ENCODE measurements at places on chromosomes 1 and 21.

- DNase-seq = no peak
These were observed 6.7 kb downstream of the CRP start for GRCh38 chr1:159707472-159708260.

DNA sequence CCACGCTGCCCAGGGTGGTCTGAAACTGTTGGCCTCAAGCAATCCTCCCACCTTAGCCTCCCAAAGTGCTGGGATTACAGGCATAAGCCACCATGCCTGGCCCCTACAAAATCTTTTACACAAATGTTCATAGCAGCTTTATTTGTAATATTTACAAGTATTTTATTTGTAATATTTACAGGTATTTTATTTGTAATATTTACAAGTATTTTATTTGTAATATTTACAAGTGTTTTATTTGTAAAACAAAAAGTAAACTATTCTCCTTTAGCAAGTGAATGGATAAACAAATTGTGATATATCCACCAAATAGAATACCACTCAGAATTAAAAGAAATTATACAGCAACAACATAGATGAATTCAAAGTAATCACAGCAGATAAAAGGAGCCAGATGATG lies 11.4 kb upstream of the FNBP1L start:
- DNase-seq = no peak

DNA sequence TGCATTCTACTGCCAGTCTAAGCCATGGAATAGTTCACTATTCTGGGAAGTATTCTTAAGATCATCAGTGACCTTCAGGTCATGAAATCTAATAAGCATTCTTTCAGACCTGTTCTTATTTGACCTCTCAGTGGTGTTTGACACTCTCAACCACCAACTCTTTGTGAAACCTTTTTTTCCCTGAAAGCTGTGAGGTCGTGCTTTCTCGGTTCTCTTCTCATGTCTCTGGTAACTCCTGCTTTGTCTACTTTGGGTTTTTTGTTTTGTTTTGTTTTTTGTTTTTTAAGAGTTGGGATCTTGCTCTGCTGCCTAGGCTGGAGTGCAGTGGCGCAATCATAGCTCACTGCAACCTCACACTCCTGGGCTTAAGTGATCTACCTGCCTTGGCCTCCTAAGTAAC lies 56.3 kb downstream of the POU2F1 start:
- DNase-seq = no peak

- DNase-seq = no peak
These were observed 34.7 kb downstream of the SLC19A1 start for GRCh38 chr21:45507523-45507875.

- no peak for DNase-seq
These were observed 2.6 kb downstream of the CROCC start for GRCh38 chr1:16924216-16924918.

- DNase-seq = no peak
These were observed 554.3 kb upstream of the CHRM3 start for GRCh38 chr1:238832106-238832505.

- DNase-seq = no peak
These were observed 8.0 kb downstream of the ALPL start for GRCh38 chr1:21517161-21517589.

GRCh38 chr1:117582451-117582850 lies 23.4 kb upstream of the TENT5C start:
- DNase-seq = no peak

DNA sequence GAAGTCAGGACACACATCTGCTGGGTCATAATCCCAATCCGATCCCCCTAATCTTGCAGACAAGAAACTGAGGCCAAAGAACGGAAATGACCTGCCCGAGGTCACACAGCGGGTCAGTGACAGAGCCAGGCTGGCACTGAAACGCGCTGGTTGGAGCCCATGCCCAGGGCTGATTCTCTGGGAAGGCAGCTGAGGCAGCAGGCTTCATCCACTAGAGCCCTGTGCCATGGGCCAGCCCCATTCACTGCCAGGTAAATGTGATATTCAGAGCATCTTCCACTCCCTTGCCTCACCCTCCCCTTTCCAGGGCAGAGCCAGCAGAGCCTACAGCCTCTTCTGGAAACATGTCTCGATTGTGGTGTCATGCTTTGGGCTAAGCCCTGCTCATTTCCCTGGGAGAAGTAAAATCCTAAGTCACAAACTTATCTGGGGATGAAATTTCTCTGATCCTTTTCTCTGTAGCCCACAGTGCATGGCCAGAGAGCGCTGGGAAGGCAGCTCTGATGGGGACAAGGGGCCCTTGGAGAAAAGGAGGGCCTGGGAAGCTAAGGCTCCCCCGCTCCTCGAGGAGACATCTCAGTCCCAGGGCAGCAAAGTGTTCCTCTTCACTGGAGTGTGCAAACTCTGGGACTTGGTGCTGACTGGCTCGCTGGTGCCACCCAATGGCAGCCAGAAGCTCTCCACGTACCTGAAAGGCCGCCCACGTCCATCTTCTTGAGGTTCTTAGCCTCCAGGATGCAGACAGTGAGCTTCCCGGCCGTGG lies 110.4 kb downstream of the SYT2 start:
- no peak for DNase-seq

DNA sequence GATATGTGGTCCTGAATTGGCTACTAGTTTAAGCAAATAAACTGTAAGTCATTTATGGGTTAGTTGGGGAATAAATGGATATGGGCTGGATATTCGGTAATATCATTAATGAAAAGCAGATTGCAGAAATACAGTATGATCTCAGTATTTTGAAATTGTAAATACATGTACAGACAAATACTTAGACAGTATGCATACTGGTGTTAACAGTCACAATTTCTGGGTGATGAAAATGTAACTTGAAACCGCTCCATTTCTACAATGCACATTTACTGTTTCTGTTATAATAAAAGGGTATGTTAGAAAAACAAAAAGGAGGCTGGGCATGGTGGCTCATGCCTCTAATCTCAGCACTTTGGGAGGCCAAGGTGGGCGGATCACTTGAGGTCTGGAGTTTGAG lies 28.0 kb downstream of the BLZF1 start:
- DNase-seq = no peak

- no peak for DNase-seq
These were observed 36.2 kb upstream of the MRPS6 start for GRCh38 chr21:34037009-34037795.

DNA sequence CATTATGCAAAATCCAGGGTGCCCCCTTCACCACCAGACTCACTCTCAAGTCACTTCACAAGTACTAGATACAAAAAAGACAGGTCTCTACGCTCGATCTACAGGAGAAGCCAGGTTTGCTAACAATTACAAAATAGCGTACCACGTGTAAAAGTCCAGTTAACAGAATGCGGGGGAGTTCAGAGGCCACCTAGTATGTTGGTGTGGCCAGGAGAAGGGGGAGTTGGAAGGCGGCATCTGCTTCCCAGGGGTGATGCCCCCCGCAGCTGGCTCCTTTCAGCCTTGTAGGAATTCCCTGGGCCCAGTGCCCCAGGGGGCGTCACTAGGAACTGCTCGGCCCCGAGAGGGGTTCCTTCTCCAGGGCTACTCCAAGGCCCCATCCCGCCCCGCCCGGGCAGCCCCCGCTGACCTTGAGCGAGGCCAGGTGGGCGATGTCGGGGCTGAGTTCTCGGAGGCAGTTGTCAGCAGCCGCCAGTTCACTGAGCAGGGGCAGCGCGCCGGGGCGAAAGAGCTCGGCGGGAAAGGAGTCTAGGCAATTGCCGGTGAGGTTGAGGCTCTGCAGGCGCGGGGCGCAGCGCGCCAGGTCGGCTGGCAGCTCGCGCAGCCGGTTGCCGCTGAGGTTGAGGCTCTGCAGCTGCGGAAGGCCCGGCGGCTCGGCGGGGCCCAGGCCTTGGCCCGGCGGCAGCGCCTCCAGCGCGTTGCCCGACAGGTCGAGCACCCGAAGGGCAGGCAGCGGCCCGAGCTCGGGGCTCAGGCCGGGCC lies 664 bp downstream of the LRRC47 start:
- no peak for DNase-seq

DNA sequence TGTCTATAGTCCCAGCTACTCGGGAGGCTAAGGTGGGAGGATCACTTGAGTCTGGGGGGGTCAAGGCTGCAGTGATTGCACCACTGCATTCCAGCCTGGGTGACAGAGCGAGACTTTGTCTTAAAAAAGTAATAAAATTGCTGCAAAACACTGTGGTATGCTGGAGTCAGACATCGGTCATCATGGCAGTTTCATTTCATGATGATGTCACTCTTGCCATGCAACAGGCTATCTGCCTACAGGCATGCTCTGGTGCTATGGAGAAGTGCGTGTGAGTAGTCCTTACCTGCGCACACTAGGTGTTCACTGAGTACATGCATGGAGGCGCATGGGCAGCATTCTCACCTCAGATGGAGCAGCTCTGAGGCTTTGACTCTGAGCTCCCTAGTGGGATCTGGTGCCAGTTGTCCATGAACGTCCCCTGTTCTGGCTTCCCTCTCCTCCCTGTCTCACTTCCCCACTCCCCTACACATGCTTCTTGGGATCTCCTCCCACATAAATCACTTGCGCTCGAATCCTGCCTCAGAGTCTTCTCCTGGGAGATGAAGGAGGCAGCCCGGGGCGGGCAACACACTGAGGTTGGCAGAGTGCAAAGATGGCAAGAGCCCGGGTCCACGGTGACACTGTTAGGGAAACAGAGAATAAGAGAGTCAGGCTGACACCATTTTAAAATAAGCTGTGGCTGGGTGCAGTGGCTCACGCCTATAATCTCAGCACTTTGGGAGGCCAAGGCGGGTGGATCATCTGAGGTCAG lies 10.4 kb upstream of the CELA3B start:
- no peak for DNase-seq

DNA sequence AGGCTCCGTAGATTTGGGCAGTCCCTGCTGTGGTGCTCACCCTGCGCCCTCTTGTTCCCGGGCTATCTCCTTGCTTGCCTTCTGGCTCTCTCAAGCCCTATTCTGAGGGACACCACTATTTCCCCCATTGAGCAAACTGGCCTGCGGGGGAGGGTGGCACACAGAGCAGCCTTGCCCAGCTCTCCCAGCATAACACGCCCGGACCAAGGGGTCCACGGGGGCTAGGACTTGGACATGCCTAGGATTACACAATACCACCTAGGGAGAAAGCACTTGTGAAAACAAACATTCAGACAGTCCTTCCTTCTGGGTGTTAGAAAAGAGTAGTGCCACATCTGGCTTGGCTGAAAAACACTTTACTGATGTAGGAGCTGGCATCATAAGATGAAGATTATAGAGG lies 7.4 kb downstream of the TADA1 start:
- DNase-seq = no peak

- DNase-seq = peak; percentile 52
These were observed 87.2 kb downstream of the MRPL37 start for GRCh38 chr1:54287176-54287650.

- DNase-seq = no peak
These were observed 142.5 kb upstream of the PKN2 start for GRCh38 chr1:88541596-88541995.

DNA sequence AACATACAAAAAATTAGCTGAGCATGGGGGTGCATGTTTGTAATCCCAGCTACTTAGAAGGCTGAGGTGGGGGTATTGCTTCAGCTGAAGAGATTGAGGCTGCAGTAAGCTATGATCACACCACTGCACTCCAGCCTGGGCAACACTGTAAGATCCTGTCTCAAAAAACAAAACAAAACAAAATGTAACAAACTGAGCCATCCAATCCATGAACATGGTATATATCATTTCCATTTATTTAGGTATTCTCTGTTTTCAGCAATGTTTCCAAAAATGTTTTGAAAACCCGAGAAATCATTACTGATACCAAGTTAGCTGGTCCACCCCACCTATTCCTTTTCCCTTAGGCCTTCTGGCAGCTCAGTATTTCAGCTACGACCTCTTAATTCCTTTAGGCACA lies 18.4 kb downstream of the ATPAF1 start:
- no peak for DNase-seq

GRCh38 chr1:31230378-31230777 lies 9.3 kb downstream of the NKAIN1 start:
- DNase-seq = no peak

DNA sequence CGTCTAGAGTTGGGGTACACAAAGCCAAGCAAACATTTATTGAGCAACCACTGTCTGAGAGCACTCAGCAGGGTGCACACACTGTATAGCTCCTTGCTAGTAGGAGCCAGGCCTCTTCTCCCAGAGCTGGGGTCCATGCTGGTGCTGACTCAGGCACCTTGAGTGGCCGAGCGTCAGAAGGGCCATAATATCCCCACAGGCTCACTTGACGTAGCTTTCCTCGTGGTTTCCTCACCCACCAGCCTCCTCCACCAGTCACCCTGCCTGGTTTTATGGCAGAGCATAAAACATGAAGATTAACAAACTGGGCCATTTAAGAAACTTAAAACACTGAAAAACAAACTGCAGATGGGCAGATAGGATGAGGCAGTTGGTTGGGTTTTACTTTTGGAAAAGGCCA lies 361.5 kb downstream of the HHAT start:
- no peak for DNase-seq

DNA sequence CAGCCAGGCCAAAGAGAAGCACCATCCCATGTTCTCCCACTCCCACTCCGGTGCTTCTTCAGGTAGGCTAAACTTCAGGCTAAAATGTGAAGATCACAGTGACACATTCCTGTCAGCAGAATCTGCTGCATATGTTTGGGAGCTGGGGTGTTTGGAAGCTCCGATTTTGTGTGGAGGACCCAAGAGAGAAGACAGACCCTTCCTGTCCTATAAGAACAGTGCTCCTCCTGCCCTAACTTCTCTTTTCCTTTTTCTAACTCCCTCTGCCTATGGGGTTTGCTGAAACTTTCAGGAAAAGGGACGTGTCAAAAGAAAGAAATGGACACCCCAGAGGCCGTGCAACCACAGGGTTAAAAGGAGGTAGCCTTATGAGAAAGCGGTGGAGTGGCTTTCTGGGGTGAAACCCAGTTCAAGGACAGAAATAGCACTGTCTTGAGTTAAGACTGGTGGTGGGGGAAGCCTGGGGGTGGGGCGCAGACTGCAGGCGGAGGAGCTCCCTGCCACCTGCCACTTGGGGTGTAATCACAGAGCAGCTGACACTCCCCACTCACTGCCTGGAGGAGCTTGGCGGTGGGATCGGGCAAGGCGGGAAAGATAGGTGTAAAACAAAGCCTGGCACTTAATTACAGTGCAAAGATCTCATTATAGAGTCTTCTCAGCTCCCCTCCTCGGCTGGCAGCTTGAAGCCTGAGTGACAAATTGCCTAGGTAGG lies 645 bp upstream of the TLR5 start:
- DNase-seq = no peak

- DNase-seq = no peak
These were observed 35.5 kb downstream of the ADAMTS1 start for GRCh38 chr21:26809745-26810144.

DNA sequence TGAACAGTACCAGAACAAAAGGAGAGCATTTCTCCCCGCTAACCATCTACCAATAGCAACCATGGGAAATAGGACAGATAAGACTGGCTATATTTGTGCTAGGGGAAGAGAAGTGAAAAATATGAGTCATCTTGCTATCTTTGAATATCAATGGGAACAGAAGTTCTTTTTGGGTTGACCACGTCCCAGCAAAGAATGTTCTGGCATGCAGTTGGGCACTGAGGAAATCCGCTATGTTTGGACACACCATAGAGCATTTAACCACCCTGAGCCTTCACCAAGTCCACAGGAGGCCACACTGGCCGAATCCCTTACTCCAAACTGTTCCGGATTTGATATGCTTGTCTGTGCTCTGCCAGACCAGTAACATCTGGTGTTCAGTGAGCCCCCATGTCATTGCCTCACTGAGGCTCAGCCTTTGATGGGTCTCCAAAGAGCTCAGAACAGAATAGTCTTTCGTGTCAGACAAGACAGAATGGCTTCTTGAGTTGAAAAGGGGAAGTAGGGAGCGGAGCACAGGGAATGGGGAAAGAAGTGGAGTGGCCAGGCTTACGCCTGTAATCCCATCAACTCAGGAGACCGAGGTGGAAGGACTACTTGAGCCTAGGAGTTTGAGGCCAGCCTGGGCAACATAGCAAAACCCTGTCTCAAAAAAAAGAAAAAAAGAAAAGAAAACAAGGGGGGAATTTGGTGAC lies 81.4 kb downstream of the SMYD2 start:
- DNase-seq = no peak

All from stimulated activated CD4-positive, alpha-beta T cell treated with anti-CD3 and anti-CD28 coated beads, Interleukin-15, amount 100 ng/mL, for 1 hour (primary cell).